ENCODE measurements at places on chromosomes 13 and 19.

- DNase-seq = no peak
These were observed 18.3 kb upstream of the ENOX1 start for GRCh38 chr13:43805071-43805468.

DNA sequence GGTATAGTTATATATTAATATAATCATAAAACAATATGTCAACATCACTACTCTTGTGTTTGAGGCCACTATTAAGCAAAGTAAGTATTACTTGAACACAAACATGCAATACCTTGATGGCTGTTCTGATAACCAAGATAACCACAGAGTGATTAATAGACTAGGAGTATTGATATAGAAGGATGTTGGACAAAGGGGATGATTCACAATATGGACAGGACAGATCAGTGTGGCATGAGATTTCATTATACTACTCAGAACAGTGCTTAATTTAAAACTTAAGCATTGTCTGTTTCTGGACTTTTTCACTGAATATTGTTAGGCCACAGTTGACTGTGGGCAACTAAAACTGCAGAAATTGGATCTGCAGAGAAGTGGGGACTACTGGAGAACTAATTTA is 384.2 kb downstream of the SLITRK1 start:
- DNase-seq = no peak

- DNase-seq = no peak
These were observed 75.3 kb downstream of the SERP2 start for GRCh38 chr13:44448875-44449274.

DNA sequence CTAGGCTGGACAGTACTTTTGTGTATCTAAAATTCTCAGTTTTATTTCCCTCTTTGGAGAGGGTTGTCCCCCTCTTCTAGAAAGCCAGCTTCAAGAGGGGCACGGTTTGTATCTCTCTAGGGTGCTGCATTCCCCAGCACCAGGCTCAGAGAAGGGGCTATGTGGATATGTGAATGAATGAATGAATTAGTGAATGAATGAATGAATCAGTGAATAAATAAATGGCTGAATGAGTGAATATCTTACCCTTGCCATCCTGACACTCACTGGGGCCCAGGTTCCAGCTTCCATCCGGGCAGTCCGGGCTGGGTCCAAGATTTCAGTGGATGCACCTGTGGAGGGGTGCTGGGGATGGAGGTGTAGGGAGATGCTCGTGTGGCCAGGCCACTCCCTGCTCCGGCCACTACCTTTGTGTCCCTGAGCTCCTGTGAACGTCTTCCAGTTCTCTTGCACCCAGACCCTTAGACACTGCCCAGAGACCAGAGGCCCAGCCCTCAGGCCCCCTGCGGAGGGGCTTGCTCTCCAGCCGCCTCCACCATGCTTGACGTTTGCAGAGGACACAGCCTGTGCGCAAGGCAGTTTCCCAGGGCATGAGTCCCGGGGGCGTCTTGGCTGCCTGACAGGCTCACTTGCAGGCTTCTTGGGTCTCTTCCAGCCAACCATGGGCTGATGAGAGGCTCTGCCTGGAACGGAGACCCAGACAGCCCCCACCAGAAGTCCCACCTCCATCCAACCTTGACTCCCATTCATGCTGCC is 2.8 kb upstream of the KCNN1 start:
- peak; percentile 46 for DNase-seq

GRCh38 chr13:91236921-91237320 is 110.6 kb upstream of the MIR17HG start:
- no peak for DNase-seq

DNA sequence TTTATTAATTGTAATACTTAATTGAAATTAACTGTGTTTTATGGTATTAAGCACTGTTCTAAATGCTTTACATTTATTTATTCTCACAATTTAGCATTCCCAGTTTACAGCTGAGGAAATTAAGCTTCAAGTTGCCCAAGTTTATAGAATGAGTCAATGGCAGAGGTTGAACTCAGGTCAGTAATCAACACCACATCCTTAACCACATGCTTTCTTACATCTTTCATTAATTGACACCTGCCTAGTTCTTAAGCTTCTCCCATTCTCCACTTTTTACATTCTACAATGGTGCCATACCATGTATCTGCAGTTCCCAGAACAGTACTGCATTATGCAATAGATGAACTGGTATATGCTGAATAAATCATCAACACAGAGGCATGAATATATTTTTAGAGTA is 11.7 kb upstream of the RBM26 start:
- no peak for DNase-seq

- DNase-seq = no peak
These were observed 9.1 kb upstream of the OLFM2 start for GRCh38 chr19:9945319-9945966.

GRCh38 chr19:22901431-22902130 is 69.5 kb downstream of the ZNF723 start:
- DNase-seq = no peak

DNA sequence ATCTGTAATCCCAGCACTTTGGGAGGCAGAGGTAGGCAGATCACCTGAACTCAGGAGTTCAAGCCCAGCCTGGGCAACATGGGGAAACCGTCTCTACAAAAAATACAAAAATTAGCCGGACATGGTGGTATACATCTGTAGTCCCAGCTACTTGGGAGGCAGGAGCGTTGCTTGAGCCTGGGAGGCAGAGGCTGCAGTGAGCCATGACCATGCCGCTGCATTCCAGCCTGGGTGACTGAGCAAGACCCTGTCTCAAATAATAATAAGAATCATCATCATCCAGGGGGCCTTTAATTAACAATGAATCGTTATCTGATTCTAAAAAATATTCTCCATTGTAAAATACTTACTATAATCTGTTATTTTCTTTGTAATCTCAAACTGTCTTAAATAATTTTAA is 283.4 kb downstream of the DACH1 start:
- DNase-seq = no peak

DNA sequence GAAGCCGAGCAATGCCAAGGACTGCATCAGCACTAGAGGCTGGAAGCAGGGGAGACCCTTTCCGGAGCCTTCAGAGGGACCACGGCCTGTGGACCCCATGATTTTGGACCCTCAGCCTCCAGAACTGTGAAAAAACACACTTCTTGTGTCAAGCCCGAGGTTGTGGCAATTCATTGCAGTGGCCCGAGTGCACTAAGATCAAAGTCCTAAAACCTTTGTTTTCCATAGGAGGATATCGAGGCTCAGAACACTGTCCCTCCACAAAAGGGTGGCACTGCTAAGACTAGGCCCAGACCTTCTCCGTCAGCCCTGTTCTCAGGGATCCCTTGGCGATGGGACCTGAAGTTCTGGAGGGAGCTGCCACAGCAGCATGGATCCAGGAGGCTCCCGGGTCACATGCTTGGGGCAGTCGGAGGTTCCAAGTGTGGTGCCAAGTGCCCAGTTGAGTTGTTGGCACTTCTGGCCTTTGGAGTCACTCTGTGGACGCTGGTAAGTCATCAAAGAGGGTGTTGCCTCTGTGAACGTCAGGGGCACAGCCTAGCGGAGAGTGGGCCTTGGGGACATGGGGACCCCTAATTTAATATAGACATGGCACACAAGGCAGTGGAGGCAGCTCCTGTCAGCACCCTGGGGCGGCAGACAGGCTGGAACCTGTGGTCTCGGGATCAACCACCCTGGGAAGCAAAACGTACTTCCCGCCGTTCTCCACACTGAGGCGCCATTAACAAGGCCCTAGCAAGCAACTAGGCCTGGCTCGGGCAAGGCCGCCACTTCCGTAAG is 199.2 kb downstream of the COL4A1 start:
- peak; percentile 43 for DNase-seq

GRCh38 chr19:3671680-3672574 is 28.3 kb downstream of the PIP5K1C start:
- DNase-seq = peak; percentile 62

- peak; percentile 58 for DNase-seq
These were observed 36.6 kb downstream of the MUC16 start for GRCh38 chr19:8973501-8974091.

DNA sequence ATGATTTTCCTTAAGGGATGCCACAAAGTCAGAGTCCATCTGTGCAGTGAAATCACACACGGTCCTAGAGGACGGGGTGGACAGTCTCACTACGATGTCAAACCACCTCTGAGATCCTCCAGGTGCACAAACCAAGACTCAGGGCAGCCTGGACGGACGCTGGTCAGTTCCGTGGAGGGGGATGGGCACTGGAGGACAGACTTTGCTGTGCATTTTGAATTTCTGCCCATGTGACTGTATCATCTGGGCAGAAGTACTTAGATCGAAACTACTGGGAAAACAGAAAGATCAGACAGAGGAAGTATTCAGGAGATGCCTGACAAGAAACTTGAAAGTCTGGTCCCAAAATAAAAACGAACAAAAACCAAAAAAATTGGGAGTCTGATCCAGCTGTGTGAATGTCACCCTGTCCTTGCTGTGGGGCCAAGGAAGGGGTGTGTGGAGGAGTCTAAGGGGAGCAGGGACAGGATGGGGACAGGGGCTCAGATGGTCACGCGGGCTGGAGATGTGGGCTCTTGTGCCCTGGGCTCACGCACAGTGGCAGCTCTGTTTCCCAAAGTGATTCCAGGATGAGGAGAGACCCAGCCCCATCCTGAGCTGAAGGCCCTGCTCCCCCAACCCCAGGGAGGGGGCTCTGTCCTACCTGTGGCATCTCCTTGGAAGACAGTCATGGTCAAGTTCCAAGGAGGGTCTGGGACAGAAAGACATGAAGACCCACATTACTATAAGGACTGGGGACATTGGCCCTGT is 1.5 kb downstream of the SIGLEC8 start:
- DNase-seq = no peak

GRCh38 chr13:39897636-39898035 is 242.2 kb downstream of the COG6 start:
- DNase-seq = no peak

GRCh38 chr19:35731779-35732405 is 10.4 kb downstream of the IGFLR1 start:
- DNase-seq = no peak

GRCh38 chr19:15357906-15358305 is 21.7 kb downstream of the AKAP8 start:
- no peak for DNase-seq

- DNase-seq = no peak
These were observed 20.2 kb downstream of the KLK5 start for GRCh38 chr19:50932690-50933083.

GRCh38 chr19:47523473-47523872 is 8.6 kb upstream of the NAPA start:
- no peak for DNase-seq

DNA sequence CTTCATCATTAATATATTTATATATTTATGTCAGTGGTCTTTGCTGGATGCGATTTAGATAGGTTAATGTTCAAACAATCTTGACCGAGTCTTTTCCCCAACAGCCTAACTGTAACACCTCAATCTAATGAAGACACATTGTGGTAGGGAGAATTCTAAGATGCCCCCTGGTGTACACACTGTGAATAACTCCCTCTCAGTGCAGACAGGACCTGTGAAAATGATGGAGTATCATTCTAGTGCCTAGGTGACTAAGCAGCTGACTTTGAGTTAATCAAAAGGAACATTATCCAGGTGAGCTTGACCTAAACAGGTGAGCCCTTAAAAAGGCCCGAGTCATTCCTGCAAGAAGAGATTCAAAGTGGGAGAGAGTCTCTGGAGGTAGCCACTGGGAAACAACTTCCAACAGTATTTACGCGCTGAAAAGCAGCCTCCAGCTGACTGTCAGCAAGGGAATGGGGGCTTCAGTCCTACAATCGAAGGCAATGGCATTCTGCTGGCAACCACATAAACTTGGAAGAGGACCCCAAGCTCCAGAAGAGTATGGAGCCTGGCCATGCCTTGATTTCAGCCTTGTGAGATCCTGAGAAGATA is 28.0 kb upstream of the KBTBD7 start:
- DNase-seq = peak; percentile 86

DNA sequence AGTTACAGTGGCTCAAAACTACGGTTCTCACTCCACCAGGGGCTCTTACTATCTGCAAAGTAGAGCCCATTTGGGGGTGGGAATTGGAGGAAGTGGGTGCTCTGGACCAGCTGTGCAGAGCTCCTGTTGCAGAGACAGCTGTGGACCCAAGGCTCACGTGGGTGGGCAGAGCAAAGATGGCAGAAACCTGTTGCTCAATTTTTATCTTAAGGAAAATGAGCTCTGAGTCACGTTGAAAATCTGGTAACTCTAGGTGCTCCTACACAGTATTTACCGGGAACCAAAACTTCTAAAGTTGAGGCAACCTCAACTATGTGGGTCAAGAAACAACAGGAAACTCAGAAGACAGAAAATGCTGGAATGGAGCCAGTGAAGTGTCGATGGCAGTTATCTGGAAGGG is 30.2 kb upstream of the SLC15A1 start:
- no peak for DNase-seq

- no peak for DNase-seq
These were observed 19.3 kb upstream of the TINCR start for GRCh38 chr19:5587071-5587455.

DNA sequence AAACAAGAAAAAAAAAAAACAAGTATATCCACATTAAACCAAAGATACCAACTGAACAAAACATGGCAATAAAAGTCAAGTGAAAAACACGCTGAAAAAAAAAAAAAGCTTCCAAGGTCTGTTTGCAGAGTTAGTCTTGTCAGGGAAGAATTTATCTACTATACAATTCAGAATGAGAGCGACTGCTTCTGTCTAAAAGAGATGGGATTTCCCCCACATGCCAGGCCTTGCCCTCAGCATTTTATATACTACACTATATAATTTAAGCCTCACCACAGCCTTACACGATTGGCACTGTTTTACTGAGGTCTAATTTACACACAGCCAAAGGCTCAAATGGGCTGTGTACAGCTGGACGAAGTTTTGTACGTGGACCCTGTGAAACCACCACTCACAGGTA is 67.3 kb downstream of the FOXO1 start:
- DNase-seq = no peak

Data from activated CD4-positive, alpha-beta T cell treated with anti-CD3 and anti-CD28 coated beads, Interleukin-2, amount 10 ng/mL, durations not matched to agents 24 days and 14 days (primary cell).